ENCODE measurements at places on chromosomes 4 and X.

DNA sequence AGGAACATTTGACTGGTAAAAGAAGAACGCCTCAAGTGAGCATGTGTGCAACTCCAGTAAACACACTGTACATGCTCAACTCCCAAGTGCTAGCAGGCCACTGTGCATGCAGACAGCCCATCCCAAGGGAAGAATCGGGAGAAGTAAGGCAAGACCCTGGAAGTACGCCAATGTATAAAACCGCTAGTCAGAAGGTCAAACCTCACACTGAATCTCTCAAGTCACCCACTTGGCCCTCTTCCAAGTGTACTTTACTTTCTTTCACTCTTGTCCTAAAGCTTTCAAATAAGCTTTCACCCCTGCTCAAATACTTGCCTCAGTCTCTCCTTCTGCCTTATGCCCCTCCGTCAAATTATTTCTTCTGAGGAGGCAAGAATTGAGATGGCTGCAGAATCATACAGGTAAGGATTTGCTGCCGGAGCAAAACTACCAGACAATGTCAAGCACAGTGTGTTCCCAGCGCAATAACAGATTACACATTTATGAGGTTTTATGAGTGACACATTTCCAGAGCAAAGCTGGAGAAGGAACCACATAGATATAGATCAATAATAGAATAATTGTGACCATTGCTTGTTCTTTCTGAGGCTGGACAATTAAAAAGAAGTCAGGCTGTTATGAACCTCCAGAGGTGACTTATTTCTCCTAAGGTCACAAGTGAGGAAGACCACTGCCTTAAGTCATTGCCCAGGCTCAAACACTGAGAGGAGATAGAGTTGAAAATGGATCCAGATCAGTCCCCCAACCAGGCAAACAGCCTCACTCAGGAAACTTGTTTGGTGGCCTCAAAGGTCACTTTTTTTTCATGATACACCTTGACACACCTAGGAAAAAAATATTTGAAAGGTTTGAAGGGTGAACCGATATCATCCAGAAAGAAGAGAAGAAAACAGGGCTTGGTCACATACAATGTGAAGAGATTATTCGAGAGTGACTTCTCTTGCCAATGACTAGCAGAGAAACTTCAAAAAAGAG lies 26.3 kb downstream of the CXCL1 start:
- DNase-seq = no peak

GRCh38 chrX:123215397-123216089 lies 31.5 kb downstream of the GRIA3 start:
- DNase-seq = no peak

DNA sequence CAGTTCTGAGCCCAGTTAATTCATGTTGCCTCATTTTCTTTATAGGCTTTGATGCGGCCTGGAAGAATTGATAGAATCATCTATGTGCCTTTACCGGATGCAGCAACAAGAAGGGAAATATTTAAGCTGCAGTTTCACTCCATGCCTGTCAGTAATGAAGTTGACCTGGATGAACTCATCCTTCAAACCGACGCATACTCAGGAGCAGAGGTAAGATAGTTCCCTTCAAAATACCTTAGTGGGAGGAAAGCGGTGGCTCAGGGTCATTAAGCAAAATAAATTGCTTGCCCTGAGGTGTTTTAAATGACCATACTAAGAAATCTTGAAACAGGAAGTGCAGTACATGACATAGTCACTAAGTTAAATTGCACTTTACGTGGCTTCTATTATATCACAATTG lies 140.6 kb upstream of the SPRY1 start:
- DNase-seq = no peak

GRCh38 chr4:71074452-71075299 lies 81.2 kb downstream of the DCK start:
- DNase-seq = no peak

- DNase-seq = peak; percentile 80
Observed at GRCh38 chr4:153750197-153750817, 9.5 kb downstream of the RNF175 start.

DNA sequence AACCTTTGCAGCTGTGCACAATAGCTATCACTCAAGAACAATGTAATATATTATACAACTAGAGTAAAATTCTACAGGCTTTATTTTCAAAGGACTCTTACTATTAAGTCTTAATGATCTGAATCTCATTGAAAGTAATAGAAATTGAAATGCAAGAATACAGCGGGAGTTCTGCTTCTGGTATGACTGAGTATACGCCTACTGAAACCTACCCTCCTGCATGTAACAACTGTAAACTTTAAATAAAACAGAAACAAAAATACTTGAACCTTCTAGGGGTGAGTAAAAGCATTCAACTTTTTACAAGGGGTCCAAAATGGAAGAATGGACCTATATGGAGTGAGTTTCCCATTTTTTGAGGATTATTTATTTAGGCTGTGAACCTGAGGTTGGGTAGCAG lies 13.5 kb downstream of the DCHS2 start:
- no peak for DNase-seq

DNA sequence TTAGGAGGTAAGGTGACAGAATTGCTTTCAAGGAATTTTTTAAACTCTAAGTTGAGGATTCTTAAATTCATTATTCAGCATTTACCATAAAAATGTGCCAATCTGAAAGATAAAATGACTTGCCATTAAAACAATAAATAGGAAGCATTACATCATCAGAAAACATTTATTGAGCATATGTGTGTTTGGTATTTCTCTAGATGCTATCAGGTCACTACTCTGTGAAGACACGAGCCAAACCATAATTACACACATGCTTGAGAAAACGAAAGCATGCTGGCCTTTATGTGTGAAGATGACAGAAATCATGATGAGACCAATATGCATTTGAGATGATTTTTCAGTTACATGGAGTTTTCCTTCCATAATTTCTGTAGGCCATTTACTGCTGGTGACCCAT lies 12.3 kb upstream of the IL21 start:
- no peak for DNase-seq

DNA sequence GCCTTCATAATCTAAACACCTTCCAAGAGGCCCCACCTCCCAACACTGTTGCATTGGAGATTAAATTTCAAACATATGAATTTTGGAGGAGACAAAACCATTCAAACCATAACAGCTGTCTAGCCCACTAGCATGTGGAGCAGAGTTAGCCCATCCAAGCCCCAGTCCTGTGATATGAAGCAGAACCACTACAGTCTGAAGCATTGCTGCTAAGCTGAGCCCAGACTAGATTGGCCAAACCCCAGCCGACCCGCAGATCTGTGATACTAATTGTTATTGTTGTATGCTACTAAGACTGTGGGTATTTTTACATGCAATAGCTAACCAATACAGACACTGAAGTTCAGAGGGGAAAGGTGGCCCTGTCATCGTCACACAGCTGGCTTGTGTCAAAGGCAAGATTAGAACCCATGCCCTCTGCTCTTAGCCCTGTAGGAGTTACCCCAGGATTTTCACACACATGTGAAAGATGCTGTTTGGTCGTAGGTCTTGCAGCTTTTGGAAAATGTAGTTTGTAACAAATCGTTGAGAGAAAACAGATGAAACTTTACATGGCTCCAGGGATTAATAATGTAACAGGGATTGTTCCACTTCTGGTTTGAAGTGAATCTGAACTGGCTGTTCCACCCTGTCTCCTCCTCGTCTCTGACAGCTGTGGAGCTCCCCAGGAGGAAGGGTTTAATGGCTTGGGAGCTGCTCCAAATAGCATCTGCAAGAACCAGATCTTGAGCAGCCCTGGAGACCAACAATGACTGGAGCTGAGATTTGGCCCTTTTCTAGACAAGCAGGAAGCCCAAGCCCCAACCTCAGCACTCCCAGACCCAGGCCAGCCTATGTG lies 517.5 kb downstream of the MID1IP1 start:
- no peak for DNase-seq

DNA sequence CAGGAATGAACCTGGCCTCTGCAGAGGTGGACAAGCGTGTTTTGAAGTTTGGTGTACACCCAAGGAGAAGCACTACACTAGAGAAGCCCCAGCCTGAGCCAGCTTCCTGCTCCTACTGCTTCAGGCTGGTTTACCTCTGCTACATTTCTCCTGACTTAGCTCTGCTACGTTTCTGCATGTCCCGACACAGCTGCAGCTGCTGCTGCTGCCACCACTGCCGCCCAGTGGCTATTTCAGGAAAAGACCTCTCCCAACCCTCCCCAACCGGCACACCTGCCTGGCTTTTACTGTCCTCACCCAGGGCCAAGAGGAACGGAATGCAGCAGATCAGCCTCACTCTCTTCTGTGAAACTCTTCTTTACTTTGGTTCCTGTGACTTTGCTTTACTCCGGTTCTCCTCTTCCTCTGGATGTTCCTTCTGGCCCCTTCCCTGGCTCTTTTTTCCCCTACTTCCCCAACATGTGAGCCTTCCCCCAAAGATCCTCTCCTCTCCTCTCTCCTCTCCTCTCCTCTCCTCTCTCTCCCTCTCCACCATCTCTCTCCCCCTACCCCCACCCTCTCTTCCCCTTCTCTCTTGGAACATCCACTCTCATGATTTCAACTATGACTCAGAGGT lies 3.1 kb upstream of the P2RY4 start:
- DNase-seq = peak; percentile 6

DNA sequence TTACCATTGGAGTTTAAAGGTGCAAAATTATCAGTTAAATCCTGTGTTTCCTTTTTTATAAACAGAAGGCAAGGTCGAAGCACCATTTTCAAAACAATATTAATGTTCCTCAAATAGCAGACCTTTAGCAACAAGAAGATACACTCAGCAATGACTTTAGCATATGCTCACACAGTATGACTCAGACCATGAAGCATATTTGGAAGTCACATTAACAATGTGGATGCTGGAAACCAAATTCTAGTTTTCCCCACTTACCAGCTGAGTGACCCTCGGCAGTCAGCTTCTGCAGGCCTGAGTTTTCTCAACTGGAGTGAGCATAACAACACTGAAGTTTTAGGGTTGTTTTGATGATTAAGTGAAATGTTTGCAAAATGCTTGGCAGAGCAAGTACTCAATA lies 130.5 kb downstream of the ANK2 start:
- DNase-seq = no peak

- no peak for DNase-seq
Observed at GRCh38 chrX:137988470-137988869, 422.5 kb downstream of the ZIC3 start.

- no peak for DNase-seq
Observed at GRCh38 chr4:55303760-55304165, 42.3 kb upstream of the SRD5A3 start.

DNA sequence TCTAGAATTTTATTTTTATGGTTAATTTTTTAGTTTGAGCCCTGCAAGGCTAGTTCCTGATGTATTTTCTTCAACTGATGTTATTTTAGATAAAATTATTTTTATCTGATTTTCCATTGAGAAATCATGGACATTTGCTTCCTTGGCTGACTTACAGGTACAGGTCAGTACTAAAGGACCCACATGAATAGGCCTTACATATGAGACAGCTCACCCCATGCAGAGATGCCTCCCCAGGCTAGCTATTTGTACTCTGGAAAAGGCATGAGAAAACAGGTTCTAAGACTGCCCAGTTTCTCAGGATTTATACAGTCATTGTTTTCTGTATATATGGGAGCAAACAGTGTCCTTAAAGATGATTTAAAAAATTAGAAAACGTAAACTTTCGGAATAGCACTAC lies 255.5 kb downstream of the BMPR1B start:
- no peak for DNase-seq

- no peak for DNase-seq
Observed at GRCh38 chr4:86558797-86559196, 35.3 kb upstream of the PTPN13 start.

DNA sequence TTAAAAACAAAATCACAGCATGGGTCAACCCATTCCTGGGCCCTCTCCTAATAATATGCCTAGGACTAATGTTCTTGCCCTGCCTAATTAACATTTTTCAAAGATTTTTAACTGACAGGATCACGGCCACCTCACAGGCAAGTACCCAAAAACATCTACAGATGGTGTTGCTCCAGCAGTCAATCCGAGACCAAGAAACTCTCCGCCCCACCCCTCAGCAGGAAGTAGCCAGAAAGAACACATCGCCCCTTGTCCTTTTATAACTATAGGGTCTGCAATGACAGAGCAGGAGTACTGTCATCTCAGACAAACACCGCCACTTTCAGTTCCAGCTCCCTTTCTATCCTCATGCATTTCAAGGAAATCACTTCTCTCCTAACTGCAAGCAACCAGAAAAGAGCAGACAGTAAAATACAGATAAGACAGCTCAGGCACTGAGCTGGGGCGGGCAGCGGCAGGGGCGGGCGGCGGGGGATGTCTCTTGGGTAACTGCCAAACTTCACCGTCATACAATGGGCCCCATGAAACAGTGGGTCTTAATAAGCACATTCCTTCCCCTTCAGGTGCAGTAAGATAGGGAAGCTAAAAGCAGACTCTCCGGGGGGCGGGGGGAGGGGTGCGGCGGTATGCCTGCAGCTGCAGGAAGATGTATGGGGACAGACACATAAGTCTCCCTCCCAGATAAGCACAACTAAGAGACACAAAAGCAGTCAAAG lies 67.4 kb downstream of the ZNF182 start:
- DNase-seq = no peak

DNA sequence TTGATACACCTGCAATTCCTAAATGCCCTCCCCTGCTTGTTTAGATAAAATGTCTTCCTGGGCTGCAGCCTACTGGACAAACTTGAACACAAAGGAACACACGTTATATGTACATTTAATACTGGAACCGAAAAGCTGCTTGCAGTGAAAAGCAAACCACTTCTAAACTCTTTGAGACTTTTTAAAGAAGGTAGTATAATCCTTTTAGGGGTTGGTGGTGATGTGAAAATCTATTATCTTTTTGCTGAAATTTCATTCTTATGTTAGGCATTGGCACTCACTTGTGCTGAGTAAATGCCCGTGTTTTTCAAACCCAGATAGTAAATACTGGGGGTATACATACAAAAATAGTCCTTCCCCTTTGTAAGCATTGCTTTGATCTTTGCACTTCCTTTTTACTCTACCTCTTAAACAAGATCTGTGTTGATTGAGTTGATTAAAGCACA lies 2.2 kb downstream of the NFKB1 start:
- DNase-seq = no peak

DNA sequence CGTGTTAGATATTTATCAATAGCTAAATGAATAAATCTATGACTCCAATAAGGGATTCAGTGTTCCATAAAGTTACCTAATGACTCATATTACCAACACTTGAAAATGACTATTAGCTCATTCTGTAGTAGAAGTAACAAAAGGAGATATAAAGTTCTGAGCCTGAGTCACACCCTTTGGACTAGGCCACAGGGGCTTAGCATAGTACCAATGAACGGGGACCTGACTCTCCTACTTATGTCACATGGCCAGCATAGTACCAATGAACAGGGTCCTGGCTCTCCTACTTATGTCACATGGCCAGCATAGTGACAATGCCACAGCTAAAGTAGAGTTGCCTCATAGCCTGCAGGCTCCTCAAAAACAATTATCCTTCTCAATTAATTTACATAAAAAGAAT lies 43.7 kb downstream of the MAGEB16 start:
- no peak for DNase-seq

- peak; percentile 18 for DNase-seq
Observed at GRCh38 chr4:169033660-169034059, 23.6 kb upstream of the CBR4 start.

GRCh38 chr4:156102411-156102810 lies 148.7 kb upstream of the CTSO start:
- no peak for DNase-seq

- peak; percentile 17 for DNase-seq
Observed at GRCh38 chr4:4260185-4260751, 12.2 kb upstream of the TMEM128 start.

- DNase-seq = no peak
Observed at GRCh38 chr4:184347251-184348239, 126.8 kb downstream of the IRF2 start.

All from hematopoietic multipotent progenitor cell treated with erythropoietin and hydrocortisone succinate and interleukin-3 and kit ligand, for 17 days (in vitro differentiated cells).